ENCODE measurements at places on chromosomes 2 and 18. TPM values are rescaled to one million over a fixed set of nuclear protein-coding genes. Genes with fewer than 3 reads are reported as not detected.

Gene METTL21A
- total RNA-seq = 10.9 TPM

Gene UGT1A4
- not detected for total RNA-seq

Gene FBXO15
- 0.81 TPM for total RNA-seq

DNA sequence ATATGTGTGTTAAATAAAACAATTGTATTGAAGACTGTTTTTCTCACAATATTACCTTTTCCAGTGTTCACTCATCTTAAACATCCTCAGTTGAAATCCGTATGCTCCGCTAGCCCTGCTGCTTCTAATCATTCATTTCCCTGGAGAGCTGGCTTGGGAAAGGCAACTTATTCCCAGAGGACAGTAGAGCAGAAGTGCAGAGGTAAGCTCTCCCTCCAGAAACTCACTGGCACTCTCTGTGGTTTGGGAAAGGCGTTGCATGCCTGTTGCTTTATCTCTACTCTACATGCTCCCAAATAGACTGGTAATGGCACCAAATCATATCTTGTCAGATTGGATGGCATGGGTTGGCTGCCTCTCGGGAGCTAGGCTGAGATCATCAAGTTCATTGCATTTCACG lies 117.1 kb upstream of the BOD1L2 start:
- no peak for DNase-seq

- no peak for DNase-seq
Measured at GRCh38 chr2:212548455-212548819, 9.8 kb upstream of the ERBB4 start.

DNA sequence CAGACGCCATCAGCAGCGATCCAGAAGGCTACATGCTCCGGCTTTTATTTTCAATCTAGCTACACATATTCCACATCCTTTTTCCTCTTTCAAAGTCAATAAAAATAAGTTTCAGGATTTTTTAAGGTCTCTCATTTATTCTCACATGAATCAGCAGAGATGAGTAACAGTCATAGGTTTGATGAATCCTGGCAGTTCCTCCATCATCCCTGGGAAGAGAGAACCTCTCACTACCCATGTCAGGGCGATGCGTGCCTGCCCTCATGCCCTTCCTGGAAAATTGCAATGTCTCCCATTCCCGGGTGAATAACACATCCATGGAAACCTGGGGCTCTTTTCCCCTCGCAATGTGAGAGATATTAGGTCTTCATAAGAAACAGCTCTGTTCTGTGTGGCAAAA lies 301.1 kb upstream of the SMIM21 start:
- no peak for DNase-seq

GRCh38 chr18:22228976-22229375 lies 59.6 kb downstream of the GATA6 start:
- no peak for DNase-seq

DNA sequence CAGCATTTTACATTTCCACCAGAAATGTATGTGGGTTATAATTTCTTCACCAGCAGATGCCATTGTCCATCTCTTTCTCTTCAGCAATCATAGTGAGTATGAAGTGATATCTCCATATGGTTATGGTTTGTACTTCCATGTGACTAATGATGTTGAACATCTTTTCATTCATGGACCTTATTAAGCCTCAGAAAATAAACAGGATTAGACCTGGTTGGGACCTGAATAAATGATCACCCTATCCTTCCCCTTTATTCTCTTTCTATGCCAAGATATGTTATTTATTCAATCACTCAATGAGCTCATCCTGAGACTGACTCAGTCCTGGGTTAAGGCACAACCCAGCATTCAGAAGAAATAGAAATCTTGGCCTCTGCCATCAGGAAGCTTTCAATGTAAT lies 86.6 kb downstream of the ANTXR1 start:
- DNase-seq = no peak

Measured in upper lobe of right lung (tissue), 1 donor.